ENCODE measurements at places on chromosomes 3 and 15. TPM values are rescaled to one million over a fixed set of nuclear protein-coding genes. Genes with fewer than 3 reads are reported as not detected.
A peak's percentile ranks its signal among the peaks of the same experiment; 100 is the strongest.

The NRROS gene
- 6.4 TPM for polyA plus RNA-seq

The TMEM89 gene
- not detected for polyA plus RNA-seq

The KNL1 gene
- 52.8 TPM for polyA plus RNA-seq

DNA sequence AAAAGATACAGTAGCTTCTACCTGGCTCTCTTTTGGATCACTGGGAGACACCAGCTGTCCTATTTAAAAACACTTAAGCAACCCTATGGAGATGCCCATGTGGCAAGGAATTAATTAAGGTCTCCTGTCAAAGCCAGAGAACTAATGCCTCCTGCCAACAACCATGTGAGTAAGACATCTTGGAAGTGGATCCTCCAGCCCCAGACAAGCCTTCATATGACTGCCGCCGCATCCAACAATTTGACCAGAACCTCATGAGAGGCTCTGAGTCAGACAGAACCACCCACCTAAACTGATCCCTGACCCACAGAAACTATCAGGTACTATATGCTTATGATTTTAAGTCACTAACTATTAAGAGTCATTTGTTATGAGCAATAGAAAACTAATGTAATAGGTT, 22.3 kb downstream of the IFT80 start:
- H3K27me3 ChIP-seq, result no peaks in the 10 kb centered on the region
- H3K4me1 ChIP-seq, result no peaks in the 10 kb centered on the region
- no peak overlapping the region for H3K27ac ChIP-seq
- no peak for DNase-seq

GRCh38 chr15:85692873-85693272, 101.9 kb downstream of the KLHL25 start:
- no peaks in the 10 kb centered on the region for H3K27me3 ChIP-seq
- no peak overlapping the region for H3K27ac ChIP-seq
- no peaks in the 10 kb centered on the region for H3K36me3 ChIP-seq
- H3K4me3 ChIP-seq, result no peak overlapping the region
- H3K4me1 ChIP-seq, result no peaks in the 10 kb centered on the region

- no peak overlapping the region for H3K4me3 ChIP-seq
- peak; percentile 58 for DNase-seq
- H3K27ac ChIP-seq, result no peak overlapping the region
- no peaks in the 10 kb centered on the region for H3K36me3 ChIP-seq
- no peaks in the 10 kb centered on the region for H3K27me3 ChIP-seq
These were observed 45.4 kb downstream of the SSR3 start for GRCh38 chr3:156509189-156510174.
